ENCODE measurements at places on chromosomes 6 and 20.
A peak's percentile ranks its signal among the peaks of the same experiment; 100 is the strongest.

GRCh38 chr6:36926708-36927513 lies 27.6 kb upstream of the PI16 start:
- DNase-seq = no peak

DNA sequence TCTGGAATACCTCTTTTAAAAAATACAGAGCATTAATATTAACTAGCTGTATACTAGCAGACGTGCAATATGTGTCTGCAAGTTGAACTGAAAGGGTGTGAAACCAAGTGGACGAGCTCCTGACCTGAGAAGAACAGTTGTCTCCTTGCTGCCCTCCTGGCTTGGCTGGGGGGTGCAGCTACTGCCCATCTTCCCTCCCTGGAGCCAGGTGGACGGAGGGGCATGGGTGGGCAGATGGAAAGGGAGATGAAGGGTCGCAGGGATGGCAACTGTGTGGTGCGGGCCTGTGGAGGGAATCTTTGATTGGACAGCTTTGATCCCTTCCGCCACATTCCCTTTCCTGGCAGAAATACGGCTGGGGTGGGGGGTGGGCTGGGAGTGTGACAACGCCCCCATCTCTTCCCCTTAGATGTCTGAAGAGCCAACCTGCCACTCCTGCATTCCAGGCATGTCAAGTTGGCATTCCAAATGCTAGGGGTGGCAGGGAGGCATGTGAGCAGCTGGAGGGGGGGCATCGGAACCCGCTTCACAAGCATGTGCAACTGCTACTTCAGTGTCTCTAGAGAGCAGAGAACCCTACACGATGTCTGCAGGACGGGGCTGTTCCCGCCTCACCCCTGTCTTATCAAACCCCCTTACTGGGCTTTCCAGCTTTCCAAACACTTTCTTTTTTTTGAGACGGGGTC lies 37.3 kb downstream of the SRSF3 start:
- no peak for DNase-seq

DNA sequence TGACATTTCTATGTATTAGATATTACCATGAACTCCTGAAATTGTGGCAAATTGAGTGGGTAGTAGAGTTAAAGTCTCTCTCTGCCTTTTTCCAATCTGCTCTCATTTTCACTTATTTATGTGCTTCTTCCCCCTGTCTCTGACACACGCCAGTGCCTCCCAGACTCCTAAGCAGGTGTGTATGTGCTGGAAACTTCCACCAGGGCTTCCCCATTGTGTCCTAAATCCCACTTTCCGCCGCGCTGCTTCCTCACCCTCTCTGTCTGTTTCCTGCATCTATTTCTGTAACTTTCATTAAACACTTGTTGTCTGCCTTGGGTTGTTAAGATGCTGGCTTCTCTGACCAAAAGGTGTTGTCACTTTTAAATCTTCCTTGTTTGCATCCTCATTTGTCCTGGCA lies 97.6 kb upstream of the HDGFL1 start:
- DNase-seq = no peak

DNA sequence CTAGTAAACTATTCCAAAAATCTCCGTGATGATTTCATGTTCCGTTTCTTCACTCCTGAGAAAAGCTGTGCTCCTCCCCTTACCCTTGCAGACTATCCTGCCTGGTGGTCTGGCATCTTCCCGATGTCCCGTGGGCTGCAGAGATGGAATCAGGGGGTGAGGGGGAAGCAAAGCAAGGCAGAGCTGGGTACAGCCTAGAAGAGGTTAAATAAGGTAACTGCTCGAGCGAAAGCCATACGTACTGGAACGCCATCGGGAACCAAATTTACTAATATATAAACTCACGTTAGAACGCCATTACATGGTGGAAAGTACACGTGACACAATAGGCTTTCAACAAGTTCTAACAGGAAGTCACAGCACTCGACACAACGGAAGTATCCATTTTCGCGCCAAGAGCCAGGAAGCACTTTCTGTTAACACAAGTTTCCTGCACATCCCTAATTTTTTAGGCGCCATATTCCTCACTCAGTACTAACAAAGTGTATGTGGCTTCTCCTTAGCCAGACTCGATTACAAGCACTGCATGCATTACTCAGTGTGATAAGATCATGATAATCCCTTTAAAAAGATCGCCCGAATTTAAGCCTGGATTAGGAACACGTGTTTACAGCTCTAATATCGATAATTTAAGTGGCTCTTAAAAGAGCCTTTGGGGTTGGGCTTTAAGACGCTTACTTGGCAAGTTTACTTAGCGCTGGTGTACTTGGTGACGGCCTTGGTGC lies 101.6 kb upstream of the PRSS16 start:
- peak; percentile 96 for DNase-seq

DNA sequence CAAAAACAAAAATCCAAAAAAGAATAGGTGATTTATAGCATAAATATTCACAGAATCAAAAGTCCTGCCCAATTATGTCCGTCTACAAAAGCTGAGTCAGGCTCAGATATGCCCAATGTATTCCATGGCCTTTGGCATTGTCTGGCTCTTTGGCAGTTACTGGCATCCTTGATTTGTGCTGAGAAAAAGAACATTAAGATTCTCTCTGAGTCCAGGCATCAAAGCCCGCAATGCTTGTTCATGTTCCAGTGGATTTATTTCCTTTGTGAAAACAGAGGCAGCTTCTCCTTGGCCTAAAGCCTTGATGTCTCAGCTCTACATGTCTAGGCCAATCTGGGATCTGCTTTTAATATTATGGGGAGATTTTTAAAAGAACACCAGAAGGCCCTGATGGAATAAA lies 76.1 kb upstream of the SLC4A11 start:
- no peak for DNase-seq

- peak; percentile 85 for DNase-seq
These were observed 54.8 kb upstream of the SPDEF start for GRCh38 chr6:34610819-34611477.

- DNase-seq = peak; percentile 82
These were observed at the start of gene SRC for GRCh38 chr20:37345339-37346235. SRC (plus strand) TSS chr20:37346140; CDS start chr20:37384154, 38,014 bp downstream.

DNA sequence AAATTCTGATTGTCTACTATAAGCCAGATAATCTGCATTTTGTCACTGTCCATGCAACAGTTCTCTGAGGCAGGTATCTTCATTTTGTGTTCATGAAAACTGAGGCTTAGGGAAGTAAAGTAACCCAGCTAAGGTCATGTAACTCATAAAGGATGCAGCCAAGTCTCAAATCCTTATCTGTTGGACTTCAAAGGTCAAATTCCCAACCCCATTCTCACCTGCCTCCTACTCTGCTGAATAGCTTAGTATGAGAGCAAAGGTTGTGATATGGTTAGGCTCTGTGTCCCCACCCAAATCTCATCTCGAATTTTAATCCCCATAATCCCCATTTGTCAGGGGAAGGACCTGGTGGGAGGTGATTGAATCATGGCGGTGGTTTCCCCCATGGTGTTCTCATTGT lies 90.1 kb downstream of the KLHL32 start:
- no peak for DNase-seq

DNA sequence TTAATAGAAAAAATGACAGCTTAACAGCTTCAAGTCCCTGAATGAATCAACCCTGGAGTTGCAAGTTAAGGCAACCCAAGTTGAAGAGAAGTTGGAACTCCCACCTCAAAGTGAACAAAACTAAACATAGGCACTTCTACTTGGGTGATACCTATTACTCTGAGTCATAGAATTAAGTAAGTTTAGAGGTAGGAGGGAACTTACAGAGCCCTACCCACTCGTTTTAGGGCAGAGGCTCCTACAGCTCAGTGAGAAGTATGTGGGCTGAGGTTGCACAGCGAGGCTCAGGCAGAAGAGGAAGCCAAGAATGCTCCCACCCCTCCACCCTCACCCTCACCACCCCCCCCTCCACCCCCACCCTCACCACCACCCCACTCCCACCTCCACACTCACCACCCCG lies 42.2 kb downstream of the NFATC2 start:
- no peak for DNase-seq

All from fibroblast of skin of right biceps (primary cell).